Activated T-cell treated with anti-CD3 and anti-CD28 coated beads for 48 hours (primary cell): ENCODE measurements at places on chromosomes 1 and 21.

DNA sequence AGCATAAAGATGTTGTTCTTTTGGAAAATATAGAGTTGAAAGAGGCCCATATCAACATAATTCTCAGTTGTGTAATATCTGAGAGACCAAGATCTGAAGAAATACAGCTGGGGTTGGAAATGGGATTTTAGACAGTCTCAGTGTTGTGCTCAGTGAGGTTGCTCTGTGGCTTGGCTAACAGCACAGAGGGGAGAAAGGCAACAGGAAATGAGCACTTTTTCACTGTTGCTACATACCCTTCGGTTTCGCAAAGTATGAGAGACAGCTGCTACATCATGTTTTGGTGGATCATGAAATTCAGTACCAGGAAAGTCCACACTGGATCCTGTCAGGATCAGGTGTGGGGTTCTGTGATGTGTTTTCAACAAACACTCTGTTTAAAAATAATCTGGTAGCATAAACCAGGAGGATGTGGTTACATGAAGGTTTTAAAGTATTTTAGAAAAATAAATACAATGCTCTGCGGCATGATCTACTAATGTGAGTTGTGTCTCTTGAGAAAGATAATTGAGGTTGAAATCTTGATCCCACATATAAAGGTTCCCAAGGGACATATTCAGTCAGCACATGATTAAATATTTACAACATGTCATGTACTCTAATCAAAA, 7.0 kb upstream of the GPR88 start:
- no peak for DNase-seq

DNA sequence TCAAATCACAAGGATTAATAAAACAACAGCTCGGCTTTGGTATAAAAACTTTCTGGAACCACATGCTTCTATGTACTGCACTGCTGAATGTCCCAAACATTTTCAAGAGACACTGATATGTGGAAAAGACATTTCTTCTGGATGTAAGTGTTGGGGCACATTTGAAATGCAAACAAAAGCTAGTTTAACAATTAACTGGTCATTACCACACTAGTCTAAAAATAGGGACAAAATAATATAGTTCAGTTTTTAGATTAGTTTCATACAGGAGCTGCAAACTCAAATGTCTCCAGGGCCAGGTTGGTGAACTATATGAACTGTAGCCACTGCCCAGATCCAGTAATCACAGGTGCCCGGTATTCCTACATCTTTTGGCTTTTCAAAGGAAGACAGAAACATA, 3.2 kb downstream of the IL23R start:
- no peak for DNase-seq

DNA sequence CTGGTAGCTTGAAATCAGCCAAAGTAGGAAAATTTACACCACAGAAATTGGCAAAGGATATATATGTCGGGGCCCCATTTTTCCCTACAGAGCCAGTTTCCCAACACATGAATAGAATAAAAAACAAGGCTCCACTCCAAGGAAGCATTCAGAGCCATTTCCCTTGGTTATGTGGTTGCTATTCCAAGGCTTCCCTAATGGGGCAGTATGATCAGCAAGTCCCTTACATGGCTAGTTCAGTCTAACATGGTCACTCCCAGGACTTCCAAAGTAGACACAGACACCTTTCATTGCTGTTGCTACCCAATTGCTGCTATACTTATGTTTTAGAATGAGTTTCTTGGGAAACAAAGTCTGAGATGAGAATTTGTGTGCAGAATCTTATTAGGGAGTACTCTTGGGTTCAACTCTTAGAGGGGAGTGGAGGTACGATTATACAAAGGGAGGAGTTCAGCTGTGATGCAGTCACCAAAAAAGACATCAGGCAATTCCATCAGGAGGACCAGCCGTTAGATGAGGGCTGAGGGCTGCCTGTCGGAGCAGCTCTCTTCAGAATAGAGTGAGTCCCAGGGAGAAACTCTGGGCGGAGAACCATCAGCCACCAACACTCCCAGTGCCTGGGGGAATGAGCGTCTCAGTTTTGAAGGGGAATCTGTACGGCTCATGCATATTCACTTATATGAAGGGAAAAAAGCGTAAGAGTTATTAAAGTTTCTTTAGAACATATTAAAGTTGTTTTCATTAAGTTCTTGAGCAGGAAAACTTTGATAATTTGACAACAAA, 92.9 kb downstream of the C21orf91 start:
- DNase-seq = no peak

- DNase-seq = no peak
These were observed 222.3 kb downstream of the TPR start for GRCh38 chr1:186152620-186153239.

GRCh38 chr1:185478877-185479276, 161.8 kb upstream of the IVNS1ABP start:
- DNase-seq = no peak

DNA sequence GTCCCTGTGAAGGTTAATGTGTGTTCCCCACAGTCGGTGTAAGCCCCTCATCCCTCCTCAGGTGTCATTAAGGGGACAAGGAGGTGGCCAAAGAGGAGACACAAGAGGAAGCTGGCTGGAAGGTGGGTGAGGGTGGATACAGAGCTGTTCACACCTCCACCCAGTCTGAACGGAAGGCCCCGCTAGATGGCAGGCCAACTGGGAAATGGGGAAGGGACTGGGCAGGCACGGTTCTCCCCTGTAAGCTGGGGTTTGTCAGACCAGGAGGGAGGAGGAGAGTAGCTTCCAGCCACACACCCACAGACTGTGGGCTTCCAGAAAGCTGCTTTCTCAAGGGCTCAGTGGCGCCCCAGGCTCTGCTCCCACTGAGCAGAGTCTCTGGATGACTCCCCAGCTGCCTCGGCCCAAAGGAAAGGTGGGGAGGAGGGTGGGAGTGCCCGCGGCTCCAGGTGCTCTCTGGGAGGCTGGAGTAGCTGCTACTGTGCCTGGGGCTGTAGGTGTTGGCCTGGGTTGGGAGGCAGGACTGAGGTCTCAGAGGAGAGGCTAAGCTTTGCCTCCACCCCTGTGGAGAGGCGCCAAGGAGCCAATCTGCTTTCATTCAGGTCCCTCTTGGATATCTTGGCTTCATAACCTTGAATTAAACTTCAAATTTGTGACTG, 41.2 kb downstream of the PCP4 start:
- DNase-seq = no peak

- DNase-seq = peak; percentile 47
These were observed 26.9 kb upstream of the LRRC3 start for GRCh38 chr21:44428281-44428960.

- no peak for DNase-seq
These were observed 11.5 kb upstream of the PSRC1 start for GRCh38 chr1:109294481-109294880.

DNA sequence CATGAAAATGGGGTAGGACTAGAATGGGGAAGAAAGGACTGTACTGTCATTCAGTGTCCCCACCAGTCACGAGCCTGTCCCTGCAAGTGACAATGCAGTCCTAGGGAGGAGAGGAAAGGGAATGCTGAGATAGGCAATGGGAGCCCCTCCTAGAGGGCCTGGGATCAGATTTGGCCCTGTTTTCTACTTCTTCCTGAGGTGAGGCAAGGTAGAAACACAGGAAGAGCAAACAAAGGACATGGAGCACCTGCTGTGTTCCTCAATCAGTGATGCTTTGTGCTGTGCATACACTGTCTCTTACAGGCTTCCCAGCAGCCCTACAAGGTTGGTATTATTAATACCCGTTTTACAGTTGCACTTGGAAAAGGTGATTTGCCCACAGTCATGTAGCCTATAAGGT, 6.1 kb downstream of the FABP3 start:
- no peak for DNase-seq

- DNase-seq = no peak
These were observed 777 bp downstream of the FLAD1 start for GRCh38 chr1:154983776-154984466.

GRCh38 chr1:18012686-18013085, 94.9 kb upstream of the IGSF21 start:
- DNase-seq = no peak

GRCh38 chr21:38136201-38136600, 120.6 kb upstream of the KCNJ15 start:
- no peak for DNase-seq

GRCh38 chr1:203320591-203321272, 15.4 kb downstream of the BTG2 start:
- DNase-seq = no peak

GRCh38 chr1:169683661-169684060, 27.8 kb downstream of the SELL start:
- DNase-seq = no peak

- DNase-seq = no peak
These were observed 37.9 kb downstream of the WDR3 start for GRCh38 chr1:117967477-117967876.

DNA sequence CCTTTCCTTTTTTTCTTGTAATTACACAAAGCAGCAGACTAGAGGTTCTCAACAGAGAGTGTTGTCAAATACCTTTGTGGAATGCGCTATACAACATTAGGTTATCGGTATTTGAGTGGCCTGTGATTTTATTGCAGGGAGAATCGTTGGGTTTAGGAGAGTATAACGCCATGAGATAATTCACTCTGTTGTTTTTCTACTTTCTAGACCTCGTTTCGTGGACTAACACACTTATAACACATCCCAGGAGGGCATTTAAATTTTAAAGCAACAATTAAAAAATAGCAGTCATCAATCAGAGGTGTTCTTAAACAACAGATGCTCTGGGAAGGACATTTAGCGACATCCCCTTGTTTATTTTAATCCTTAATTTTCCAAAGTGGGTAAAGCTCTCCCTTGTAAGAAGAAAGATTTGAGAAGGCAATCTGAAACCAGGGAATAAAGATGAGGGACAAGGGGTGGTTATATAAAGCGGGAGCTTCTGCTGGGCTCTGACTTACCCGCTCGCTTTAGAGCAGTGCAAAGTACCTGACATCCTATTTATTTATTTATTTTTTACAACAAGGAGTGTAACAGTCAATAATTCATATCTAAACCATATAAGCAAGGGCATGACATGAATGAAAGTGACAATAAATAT, 4.9 kb downstream of the PBX1 start:
- DNase-seq = no peak

DNA sequence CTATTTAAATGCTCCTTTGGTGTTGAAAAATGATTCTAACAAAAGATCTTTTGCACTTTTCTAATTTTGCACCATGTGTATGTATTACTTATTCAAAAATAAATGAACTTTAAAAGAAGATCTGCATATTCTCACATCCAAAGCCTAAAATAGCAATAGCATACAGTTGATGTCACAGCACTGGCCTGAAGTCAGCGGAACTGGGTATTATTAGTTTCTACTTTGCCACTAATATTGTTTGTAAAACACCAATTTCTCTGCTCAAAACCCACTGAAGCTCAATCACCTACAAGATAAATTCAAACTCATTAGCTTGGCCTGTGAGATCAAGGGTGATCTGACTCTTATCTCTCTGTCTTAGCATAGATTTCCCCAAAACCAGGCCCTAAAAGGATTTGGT, 34.5 kb upstream of the BCAR3 start:
- DNase-seq = no peak

- no peak for DNase-seq
These were observed 83.7 kb upstream of the CTTNBP2NL start for GRCh38 chr1:112312315-112312714.

- DNase-seq = no peak
These were observed 91.5 kb downstream of the TENT5C start for GRCh38 chr1:117697220-117697781.

- no peak for DNase-seq
These were observed 7.2 kb upstream of the OLFML2B start for GRCh38 chr1:162030759-162031280.

DNA sequence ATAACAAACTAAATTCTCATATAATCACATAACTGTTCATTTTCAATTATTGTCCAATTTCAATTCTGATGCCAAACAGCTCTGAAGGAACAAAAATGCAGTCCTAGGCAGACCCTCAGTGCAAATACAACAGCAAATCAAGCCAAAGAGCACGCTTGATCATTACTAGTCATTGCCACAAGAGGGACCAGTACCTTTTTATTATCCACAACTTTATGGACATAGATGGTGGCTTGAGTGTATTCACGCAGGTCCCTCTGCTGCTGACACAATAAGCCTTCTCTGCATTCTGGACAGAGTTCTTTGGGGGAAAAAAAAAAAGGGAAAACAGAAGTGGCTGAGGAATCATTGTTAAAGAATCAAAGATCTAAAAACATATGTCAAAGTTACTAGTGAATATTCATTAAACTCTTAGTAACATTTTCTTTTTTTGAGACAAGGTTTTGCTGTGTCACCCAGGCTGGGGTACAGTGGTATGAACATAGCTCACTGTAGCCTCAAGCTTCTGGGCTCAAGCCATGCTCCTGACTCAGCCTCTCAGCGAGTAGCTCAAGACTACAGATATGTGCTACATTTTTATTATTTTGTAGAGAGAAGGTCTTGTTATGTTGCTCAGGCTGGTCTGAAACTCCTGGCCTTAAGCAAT, 34.3 kb upstream of the RAP1GAP start:
- DNase-seq = no peak

DNA sequence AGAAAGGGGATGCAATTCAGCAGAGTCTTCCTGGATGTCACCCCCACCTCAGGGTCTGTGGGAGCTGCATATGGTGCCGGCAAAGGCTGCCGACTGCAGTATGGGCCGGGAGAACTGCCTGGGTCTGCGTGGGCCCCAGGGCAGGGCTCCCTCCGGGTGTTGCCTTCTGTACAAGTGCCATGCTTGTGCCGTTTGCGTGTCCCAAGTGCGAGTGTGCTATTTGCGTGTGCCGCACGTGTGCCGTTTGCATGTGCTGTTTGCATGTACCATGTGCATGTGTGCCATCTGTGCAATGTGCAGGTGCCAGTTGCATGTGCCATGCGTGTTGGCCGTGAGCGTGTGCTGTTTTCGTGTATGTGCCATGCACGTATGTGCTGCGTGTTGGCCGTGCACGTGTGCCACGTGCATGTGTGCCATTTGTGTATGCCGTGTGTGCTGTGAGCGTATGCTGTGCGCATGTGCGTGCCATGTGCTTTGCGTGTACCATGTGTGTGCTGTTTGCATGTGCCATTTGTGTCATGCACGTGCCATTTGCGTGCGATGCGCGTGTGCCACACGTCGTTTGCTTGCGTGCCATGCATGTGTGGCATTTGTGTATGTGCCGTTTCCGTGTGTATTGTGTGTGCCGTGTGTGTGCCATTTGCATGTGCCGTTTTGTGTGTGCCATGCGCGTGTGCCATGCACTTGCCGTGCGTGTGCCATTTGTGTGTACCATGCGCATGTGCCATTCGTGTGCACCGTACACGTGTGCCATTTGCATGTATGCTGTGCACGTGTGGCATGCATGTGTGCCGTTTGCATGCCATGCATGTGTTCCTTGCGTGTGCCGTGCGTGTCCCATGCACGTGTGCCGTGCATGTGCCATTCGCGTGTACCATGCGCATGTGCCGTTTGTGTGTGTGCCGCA, 1.5 kb upstream of the TAS1R3 start:
- no peak for DNase-seq

- no peak for DNase-seq
These were observed 29.6 kb upstream of the ZNF326 start for GRCh38 chr1:89965193-89965768.
